NCI-H526 (cell line): ENCODE measurements at places on chromosomes 1 and 21.

GRCh38 chr1:89556726-89557444 lies 32.3 kb downstream of the LRRC8B start:
- DNase-seq: no peak

- DNase-seq: no peak
These were observed 58.4 kb upstream of the EPS8L3 start for GRCh38 chr1:109821831-109822745.

DNA sequence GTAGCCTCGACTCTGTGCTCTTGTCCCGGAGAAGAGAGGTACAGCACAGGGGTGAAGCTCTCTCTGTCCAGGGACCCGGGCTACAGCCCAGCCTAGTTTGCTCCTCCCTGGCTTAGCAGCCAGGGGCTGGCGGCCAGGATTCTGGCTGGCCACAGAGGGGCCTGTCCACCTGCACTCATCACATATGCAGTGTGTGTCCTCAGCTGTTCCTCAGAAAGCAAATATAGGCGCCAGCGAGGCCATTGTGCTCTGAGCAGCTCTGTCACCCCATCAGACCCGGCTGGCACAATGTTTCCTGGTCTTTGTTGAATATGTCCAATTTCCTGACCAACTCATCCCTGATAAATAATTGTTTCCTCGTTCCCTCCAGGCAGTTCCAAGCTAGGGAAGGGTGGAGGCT lies 28.5 kb downstream of the KCND3 start:
- no peak for DNase-seq

GRCh38 chr21:39952265-39952664 lies 85.0 kb downstream of the PCP4 start:
- DNase-seq: no peak

GRCh38 chr1:9321986-9322660 lies 29.4 kb downstream of the SPSB1 start:
- no peak for DNase-seq

- no peak for DNase-seq
These were observed 40.6 kb downstream of the RGS2 start for GRCh38 chr1:192849442-192849841.

DNA sequence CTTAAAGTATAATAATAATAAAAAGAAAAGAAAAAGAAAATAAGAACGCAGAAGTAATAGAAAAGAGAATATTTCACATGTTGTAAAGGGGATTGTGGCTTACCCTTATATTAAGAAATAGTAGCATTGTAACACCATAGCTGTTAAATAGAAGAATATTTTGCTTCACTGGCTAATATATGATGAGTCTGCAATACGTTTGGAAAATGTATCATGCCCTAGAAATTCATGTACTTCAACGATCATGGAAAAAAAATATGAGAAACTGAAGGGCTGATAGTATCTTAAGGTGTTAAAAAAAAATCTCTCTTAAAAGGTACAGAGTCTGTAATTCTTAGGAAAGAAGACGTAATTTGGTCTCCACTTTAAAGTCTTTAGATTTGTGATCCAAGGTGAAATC lies 1390.5 kb upstream of the ADGRL2 start:
- DNase-seq: no peak
